Activated T-helper 1 cell treated with Interleukin-2 at 50 U/mL for 16 hours (primary cell): ENCODE measurements at places on chromosomes 5 and 9.

GRCh38 chr5:149274939-149275338, 3.3 kb downstream of the AFAP1L1 start:
- DNase-seq: no peak

GRCh38 chr9:137825324-137825989, 52.1 kb upstream of the CACNA1B start:
- no peak for DNase-seq

DNA sequence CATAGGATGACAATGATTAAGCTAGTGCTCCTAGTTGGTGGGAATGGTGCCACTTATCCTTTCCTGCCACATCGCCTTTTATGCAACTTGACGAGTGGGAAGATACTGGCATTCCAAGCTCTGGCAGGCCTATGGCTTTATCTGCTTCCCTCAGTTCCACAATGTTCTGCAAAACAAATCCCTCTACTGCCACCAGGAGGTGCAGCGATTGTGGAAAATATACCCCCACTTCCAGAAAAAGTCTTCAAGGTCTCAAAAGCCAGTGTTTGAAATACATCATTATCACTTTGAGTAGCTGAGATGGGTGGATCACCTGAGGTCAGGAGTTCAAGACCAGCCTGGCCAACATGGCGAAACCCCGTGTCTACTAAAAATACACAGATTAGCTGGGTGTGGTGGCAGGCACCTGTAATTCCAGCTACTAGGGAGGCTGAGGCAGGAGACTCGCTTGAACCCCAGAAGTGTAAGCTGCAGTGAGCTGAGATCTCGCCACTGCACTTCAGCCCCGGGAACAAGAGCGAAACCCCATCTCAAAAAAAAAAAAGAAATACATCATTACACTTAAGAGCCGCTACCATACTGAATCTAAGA, 3.4 kb downstream of the CLINT1 start:
- no peak for DNase-seq

DNA sequence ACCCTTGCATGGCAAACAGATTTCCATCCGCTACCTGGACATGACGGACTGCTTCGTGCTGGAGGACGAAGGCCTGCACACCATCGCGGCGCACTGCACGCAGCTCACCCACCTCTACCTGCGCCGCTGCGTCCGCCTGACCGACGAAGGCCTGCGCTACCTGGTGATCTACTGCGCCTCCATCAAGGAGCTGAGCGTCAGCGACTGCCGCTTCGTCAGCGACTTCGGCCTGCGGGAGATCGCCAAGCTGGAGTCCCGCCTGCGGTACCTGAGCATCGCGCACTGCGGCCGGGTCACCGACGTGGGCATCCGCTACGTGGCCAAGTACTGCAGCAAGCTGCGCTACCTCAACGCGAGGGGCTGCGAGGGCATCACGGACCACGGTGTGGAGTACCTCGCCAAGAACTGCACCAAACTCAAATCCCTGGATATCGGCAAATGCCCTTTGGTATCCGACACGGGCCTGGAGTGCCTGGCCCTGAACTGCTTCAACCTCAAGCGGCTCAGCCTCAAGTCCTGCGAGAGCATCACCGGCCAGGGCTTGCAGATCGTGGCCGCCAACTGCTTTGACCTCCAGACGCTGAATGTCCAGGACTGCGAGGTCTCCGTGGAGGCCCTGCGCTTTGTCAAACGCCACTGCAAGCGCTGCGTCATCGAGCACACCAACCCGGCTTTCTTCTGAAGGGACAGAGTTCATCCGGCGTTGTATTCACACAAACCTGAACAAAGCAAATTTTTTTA, 242.9 kb downstream of the MARCHF11 start:
- no peak for DNase-seq

- DNase-seq: no peak
Measured at GRCh38 chr5:97243353-97243752, 60.3 kb upstream of the RIOK2 start.

- no peak for DNase-seq
Measured at GRCh38 chr5:126100767-126101166, 322.4 kb upstream of the GRAMD2B start.

DNA sequence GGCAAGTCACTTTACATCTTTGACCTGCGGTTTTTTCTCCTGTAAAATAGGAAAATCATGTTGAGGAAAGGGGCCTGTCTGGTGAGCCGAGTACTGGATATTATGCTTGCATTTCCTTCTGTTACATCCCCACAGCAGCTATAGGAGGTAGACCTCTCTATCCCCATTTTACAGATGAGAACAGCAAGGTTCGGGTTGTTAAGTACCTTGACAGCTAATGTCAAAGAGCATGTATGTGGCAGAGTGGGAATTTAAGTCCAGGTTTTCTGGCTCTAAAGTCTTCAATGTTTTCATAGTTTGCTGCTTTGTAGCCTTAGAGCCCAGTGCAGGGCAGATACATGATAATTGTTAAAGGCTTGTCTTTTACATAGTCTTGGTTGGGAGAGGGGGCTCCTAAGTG, 2.8 kb downstream of the TMEM268 start:
- no peak for DNase-seq

DNA sequence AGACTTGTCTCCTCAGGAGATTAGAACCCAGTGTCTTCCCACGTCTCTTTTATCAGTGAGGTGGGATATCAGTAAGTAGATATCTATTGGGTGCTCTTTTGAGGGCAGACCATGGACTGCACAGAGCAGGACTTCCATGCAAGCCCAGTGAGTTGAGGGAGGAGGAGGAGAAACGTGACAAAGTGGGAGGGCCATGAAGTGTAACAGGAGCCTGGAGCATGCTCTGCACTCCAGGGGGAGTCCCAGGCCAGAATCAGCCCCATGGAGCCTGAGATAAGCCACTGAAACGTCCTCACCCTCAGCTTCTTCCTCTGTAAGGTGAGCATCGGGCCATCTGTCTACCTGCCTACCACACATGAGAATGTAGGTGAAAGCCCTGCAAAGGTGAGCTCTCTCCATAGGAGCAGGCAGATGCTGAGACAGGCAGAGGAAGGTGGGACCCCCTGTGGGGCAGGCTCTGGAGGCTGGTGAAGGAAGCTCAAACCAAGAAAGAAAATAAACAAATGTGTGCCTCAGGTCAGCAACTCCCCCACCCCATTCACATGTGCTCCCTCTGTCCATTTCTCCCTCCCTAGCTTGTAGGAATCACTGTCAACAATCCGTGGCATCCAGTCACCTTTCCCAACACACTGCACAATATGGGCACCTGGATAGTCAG, 87.4 kb downstream of the NRG2 start:
- DNase-seq: no peak

- no peak for DNase-seq
Measured at GRCh38 chr5:95035891-95036685, 248.8 kb downstream of the MCTP1 start.
